ENCODE measurements at places on chromosomes 3 and 15.

GRCh38 chr3:156051651-156052050, 68.7 kb upstream of the KCNAB1 start:
- DNase-seq: no peak

- no peak for DNase-seq
These were observed 3.1 kb downstream of the GLB1 start for GRCh38 chr3:33093847-33094246.

DNA sequence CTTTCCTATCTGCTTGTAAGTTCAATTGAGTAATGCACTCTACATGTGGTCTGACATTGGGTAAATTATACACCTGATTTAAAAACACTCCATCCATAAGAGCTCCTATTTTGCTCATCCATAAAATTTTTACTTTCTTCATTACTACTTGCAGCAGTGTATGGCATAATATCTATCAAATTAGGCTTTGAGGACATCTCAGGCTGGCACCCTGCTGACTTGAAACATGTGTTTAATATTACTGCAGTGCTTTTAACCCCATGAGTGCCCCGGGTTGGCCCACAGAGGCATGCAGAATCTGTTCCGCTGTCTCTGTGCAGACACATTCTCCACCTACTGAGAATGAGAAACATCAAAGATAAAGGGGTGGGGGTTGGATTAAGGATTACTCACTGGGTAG, 249.9 kb upstream of the DNAJC19 start:
- DNase-seq: no peak

GRCh38 chr3:126076140-126076539, 7.8 kb downstream of the SLC41A3 start:
- DNase-seq: no peak

DNA sequence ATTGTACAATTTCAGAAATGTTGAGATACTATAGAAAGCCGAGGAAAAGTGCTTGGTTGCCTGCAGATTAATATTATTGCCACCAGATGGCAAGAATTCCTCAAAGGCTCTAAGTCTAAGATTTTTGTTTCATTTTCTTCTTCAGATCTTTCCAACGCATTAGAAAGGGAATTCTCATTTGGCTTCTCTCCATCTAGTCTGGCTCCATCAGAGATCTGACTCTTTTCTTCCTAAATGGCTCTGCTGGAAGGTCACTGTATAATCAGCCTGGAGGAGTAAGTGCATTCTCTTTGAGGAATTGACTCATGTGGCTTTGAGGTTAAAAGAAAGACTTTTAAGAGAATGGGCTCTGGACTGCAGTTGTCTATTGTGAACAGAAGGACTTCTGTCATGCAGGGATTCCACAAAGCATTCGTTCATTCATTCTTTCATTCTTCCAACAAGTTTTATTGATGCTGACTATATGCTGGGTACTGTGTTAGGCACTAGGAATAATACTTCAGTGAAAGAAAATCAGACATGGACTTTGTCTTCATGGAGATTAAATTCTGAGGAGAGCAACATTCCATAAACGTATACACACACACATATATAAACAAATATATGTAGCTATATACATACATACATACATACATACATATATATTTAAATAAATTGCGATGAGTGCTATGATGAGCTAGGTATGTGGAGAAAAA, 55.3 kb downstream of the SLC28A2 start:
- no peak for DNase-seq

DNA sequence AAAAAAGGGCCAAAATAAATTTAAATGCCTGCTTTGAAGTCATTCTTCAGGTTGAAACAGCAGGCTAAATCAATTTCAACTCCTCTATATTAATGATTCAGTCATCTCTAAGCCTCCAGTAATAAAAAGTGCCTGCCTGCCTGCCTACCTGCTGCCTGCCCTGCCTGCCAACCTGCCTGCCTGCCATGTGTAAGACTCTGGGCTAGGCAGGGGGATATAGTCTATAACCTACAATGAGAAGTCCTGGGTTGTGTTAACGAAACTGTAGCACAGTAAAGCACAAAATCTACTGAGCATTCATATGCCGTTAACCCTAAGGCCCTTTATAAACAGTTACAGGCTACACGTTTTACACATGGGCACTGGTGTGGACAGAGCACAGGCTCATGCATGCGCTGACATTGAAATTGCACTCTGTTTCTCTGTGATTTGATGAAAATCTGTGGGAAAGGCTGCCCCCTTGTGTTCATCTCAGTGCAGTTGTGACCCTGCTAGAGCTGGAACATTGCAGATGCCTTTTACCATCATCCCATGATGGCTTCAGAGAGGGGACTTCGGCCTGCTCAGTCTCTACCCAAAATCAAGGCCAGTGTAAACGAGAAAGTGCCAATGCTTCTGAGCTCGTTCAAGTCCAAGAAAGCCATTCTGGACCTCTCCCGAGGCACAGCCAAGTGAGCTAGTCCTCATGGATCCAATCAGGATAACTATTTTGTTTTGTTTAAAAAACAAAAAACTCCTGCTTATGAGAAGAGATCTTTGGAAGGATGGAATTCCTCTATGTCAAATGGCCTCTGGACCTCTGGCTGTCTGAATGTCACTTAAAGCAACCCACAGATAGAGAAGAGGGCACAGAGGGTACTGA, 64.6 kb downstream of the EFL1 start:
- DNase-seq: peak; percentile 51

- DNase-seq: no peak
These were observed 91.3 kb downstream of the UACA start for GRCh38 chr15:70672081-70672480.

- no peak for DNase-seq
These were observed at the start of the genes OSBPL10 and ZNF860 for GRCh38 chr3:31981206-31982181. Gene OSBPL10 (minus strand): TSS chr3:31981262. CDS start chr3:31981179, 83 bp downstream. Gene ZNF860 (plus strand): TSS chr3:31981750. CDS start chr3:31989080, 7,330 bp downstream.

DNA sequence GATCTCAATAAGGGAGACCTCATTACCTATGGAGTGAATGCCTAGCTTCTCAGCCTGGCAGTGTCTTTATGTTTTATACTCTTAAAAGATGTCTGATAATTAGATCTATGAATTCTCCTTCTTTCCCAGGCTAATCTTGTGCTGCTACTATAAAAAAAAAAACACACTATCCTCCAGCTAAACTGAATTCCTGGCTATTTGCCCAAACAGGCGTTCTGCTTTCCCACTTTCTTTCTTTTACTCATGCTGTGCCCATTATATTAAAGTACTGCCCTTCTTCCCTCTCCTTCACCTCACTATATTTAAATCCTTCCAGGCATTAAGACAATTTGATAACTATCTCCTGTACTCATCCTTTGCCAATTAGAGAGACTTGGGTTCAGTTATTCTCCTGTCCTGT, 1134.9 kb downstream of the ROBO2 start:
- no peak for DNase-seq

- no peak for DNase-seq
These were observed 21.2 kb upstream of the SIAH2 start for GRCh38 chr3:150783920-150784746.

GRCh38 chr3:128392818-128393544, 73.7 kb downstream of the DNAJB8 start:
- DNase-seq: no peak

DNA sequence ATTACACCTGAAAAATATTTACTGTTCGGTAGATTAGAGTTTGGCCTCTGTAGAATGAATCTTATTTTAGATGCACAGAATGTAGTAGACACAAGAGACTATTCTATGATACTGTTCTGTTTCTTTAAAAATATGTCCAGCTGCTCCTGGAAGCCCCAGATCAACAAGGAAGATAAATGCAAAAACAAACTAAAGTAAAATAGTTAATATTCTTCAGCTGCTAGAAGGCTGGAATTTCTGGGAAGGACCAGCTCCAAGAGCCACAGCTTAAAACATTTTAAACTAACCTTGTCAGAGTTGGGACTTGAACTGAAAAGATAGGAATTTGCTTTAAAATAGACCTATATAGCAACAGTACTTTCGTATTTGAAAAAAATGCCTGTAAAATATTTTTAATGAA, 277.9 kb downstream of the PTPRG start:
- no peak for DNase-seq

DNA sequence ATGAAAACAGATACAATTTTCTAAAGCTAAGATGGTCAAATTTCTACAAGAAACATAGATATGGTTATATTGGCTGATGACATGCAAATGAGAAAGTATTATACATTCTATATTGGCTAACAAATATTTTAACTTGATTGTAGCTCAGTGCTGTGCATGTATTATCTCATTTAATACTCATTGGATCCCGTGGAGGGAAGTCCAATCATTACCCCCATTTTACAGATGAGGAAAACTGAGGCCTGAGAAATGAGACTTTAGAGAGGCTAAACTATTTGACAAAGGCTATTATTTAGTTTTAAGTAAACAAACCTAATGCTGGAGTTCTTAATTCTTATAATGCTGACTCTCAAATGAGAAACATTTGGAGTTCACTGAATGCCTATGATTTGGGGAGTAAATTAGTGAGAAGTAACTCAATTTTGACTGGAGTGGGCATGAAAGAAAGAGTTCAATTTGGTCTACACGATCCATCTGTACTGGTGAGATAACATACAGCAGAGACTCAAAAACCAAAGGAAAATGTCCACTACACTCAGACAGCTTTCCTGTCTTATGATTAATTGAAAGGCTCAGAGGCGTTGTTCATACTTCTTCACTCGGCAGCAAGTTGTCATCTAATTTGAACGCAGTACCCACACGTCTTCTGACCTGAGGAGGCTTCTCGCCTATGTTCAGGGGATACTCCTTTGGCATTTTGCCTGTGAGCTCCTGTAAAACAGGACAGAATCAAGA, 72.2 kb upstream of the LMOD3 start:
- no peak for DNase-seq

Measured in activated CD4-positive, alpha-beta T cell treated with anti-CD3 and anti-CD28 coated beads, Interleukin-2, amount 50 U/mL, for 1 hour (primary cell).